ENCODE measurements at places on chromosomes 7 and 10.

- peak; percentile 70 for DNase-seq
Measured at GRCh38 chr7:148773334-148773733, 74.6 kb downstream of the CUL1 start.

DNA sequence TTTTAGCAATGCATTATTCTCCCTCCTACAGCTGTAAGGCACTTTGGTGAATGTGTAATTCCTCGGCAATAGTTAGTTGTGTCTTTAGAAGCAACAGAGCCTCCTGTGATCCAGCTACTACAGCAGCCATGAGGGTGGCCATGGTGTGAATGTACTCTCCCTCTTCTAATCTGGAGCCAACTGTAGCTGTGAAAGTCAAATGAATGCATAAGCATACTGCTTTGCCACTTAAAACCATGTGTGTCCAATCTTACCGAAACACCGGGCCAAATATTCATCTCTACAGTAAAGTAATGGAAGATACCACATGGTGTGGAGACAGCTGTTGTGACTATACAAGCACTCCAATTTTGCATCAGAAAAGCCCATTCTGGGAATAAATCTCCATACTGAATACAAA, 195.0 kb downstream of the DNAJC1 start:
- DNase-seq, result no peak

- DNase-seq, result no peak
Measured at GRCh38 chr7:24721481-24722001, 35.7 kb downstream of the GSDME start.

- DNase-seq, result no peak
Measured at GRCh38 chr10:62457196-62457595, 83.0 kb downstream of the ZNF365 start.

- DNase-seq, result no peak
Measured at GRCh38 chr10:1600861-1601260, 136.5 kb downstream of the ADARB2 start.
